ENCODE measurements at places on chromosomes 1 and 21. TPM values are rescaled to one million over a fixed set of nuclear protein-coding genes. Genes with fewer than 3 reads are reported as not detected.

The ZNF648 gene
- not detected for total RNA-seq

- H3K4me3 ChIP-seq = no peak overlapping the region
- no peaks in the 10 kb centered on the region for H3K36me3 ChIP-seq
- no peak for DNase-seq
- H3K27ac ChIP-seq = no peak overlapping the region
Observed at GRCh38 chr1:169186106-169186505, 79.6 kb downstream of the ATP1B1 start.

DNA sequence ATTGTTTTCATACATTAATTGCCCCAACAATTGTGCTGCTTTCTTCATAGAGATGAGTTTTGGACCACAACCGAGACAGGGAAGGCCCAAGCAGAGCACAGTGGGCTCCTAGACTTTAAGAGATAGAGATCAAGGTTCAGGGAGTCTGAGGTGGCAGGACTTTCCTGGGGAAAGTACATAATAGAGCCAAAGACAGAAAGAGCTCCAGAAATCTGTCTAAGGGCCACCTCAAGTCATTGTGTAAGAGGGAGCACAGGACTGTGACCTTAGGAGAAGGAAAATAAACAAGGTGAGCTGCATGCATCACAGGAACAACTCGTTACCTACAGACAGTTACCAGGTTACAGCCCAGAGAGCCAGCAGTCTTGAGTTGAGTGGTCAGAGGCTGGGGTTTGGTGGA lies 41.3 kb upstream of the CR2 start:
- H3K36me3 ChIP-seq = no peaks in the 10 kb centered on the region
- no peaks in the 10 kb centered on the region for H3K27me3 ChIP-seq
- no peak overlapping the region for H3K4me3 ChIP-seq
- H3K27ac ChIP-seq = no peak overlapping the region
- no peak for DNase-seq

The KCNE2 gene
- 1.4 TPM for total RNA-seq

DNA sequence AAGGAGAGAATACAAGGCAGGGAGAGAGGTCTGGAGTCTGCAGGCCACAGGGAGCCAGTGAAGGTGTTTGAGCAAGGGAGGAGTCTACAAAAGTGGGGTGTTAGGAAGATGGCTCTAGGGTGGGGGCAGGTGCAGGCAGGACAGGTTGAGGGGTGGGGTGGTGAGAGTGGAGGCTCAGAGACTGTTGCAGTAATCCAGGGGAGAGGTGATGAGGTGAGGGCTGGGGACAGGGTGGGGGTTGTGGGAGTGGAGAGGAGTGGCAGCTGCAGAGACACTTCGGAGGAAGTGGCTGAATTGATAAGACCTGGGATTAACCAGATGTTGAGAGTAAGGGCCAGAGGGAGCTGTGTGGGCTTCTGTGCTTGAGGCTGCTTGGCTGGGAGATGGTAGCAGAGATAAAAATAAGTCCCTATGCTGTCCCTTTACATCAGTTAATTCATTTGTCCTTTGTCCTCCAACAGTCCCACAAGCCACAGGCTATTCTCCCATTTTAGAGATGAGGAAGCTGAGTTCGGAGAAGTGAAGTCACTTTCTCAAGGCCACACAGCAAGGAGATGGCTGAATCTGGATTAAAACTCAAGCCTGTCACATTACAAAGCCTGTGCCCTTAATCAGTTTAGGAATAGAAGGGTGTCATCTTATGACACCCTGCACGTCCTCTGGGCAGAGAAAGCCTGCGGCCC lies 54.8 kb upstream of the SYNC start:
- H3K4me3 ChIP-seq = peak overlapping the region; percentile 2
- H3K36me3 ChIP-seq = no peaks in the 10 kb centered on the region
- H3K27ac ChIP-seq = no peak overlapping the region
- H3K4me1 ChIP-seq = peaks cover 35% of the 10 kb centered on the region
- H3K27me3 ChIP-seq = no peaks in the 10 kb centered on the region

DNA sequence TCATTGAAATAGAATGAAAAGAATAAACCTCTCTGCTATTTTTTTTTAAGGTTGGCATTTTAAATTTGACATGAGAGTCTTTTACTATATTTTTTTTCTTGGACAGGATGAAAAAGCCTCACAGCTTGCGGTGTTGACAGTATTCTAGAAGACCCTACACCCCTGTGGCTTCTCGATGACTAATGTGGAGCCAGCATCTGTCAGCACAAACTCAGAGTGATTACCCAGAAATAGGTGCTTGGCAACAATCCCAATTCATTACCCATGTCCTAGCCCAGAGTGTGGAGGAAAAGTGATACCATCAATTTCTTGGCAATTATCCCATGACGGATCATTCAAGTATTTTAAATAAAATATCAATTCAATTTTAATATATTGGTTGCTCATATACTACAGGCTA lies 186.8 kb upstream of the MAP1LC3C start:
- H3K36me3 ChIP-seq = no peaks in the 10 kb centered on the region
- no peaks in the 10 kb centered on the region for H3K4me1 ChIP-seq
- no peak overlapping the region for H3K4me3 ChIP-seq
- no peak overlapping the region for H3K27ac ChIP-seq
- DNase-seq = no peak

All from endodermal cell (in vitro differentiated cells).